AG09319 (cell line): ENCODE measurements at places on chromosomes 2 and 18.
A peak's percentile ranks its signal among the peaks of the same experiment; 100 is the strongest.

- peak; percentile 54 for DNase-seq
These were observed 40.5 kb upstream of the EFHD1 start for GRCh38 chr2:232592772-232593395.

DNA sequence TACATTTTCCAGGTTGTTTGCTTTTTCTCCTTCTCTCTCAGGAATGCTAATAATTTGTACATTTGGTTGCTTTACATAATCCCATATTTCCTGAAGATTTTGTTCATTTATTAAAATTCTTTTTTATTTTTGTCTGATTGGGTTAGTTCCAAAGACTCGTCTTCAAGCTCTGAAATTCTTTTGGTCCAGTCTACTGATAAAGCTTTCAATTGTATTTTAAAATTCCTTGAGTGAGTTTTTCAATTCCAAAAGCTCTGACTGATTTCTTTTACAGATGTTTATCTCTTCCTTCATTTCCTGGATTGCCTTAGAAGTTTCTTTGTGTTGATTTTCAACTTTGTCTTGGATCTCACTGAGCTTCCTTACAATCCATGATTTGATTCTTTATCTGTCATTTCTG lies 50.0 kb downstream of the MBOAT2 start:
- no peak for DNase-seq

DNA sequence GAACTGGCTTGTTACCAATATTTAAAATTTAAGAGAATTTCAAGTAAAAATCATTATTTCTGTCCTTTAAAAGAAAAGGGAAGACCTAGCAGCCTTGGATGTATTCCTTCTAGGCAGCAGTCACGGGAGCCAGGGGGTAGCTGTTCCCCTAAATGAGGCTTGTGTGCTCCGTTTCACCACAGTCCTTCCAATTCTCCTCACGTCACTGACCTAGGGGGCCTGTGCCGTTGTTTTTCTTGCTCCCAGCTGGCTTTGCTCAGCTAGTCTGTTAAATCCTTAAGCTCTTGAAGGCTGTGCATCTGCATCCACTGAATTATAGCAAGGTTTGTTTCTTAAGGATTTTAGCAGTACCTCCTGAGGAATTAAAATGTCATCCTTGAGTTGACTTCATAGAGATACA lies 9.9 kb downstream of the KLHL23 start:
- no peak for DNase-seq

DNA sequence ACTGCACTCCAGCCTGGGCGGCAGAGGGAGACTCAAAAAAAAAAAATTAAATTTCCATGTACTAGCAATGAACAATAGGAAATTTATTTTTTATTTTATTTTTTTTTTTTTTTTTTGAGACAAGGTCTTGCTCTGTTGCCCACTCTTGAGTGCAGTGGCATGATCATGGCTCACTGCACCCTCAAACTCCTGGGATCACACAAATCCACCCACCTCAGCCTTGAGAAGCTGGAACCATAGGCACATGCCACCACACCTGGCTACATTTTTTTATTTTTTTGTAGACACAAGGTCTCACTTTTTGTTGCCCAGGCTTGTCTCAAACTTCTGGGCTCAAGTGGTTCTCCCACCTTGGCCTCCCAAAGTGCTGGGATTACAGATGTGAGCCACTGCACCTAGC lies 16.9 kb downstream of the CNOT9 start:
- no peak for DNase-seq

GRCh38 chr2:232568161-232568560 lies 17.7 kb downstream of the EIF4E2 start:
- peak; percentile 84 for DNase-seq

DNA sequence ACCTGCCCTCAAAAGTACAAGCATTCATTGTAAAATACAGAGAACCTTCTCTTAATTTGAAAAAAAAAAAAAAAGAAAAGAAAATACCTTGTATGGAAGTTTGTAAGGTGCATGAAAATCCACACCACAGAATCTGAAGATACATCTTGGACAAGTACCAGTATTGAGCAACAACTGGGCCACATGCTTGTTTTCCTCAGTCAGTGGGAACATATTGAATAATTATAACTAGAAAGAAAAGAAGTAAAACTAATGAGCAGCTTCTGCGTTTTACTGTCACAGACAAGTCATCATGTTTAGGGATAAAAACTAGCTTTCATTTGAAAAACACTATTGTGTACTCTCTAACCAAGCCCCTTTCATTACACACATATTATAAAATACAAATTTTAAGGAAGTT lies 5.8 kb upstream of the PEX13 start:
- DNase-seq, result no peak

GRCh38 chr2:155141418-155141817 lies 442.9 kb downstream of the KCNJ3 start:
- DNase-seq, result no peak

DNA sequence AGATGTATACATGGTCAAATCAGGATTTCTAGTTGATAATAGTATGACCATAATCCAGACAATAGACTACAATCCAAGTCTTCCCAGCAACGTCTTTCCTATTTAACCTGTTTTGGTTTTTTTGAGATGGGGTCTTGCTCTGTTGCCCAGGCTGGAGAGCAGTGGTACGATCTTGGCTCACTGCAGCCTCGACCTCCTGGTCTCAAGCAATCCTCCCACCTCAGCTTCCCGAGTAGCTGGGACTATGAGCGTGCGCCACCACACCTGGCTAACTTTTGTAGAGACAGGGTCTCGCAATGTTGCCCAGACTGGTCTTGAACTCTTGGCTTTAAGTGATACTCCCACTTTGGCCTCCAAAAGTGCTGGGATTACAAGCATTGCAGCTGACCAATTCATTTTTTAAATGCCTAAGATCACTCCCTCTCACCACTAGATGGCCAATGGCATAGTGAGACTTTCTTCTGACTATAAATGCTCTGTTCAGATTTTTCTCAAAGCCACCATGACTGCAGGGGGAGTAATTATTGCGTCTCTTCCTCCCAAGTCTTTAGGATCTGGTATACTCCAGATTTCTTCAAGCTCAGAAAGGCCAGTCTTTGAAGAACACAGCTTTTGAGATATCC lies 47.6 kb downstream of the HNRNPLL start:
- DNase-seq, result no peak

- DNase-seq, result no peak
These were observed 393.2 kb upstream of the GALNT5 start for GRCh38 chr2:156864325-156864724.

- DNase-seq, result peak; percentile 24
These were observed 16.4 kb upstream of the FBLN7 start for GRCh38 chr2:112121682-112122254.

DNA sequence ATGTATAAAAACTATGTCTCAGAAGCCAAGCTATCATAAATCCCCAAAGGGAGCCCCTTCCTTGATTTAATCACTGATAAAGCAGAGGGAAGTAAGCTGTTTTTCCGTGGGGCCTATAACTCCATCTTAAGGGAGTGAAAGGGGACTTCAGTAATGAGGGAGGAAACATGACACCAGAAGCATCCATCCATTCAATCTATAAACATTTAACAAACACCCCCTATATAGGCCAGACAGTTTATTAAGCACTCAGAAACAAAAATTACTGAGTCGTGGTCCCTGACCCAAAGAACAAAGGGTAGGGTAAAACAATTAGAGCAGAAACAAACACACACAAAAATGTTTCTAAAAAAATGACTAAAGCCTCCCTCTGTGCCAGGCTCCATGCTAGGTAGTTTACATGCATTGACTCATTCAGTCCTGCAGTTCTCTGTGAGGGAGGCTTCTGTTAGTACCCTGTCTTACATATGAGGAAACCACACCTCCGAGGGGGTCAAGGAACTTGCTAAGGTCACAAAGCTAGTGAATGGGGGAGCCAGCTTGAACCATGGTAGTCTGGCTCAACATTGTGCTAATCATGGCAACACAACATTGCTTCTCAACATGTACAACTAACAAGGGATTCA lies 472.1 kb downstream of the CDH2 start:
- DNase-seq, result no peak

- no peak for DNase-seq
These were observed 178.1 kb downstream of the BARD1 start for GRCh38 chr2:214631406-214631805.

GRCh38 chr2:216235462-216235861 lies 126.3 kb downstream of the XRCC5 start:
- DNase-seq, result no peak

- no peak for DNase-seq
These were observed 73.2 kb downstream of the TGFA start for GRCh38 chr2:70480468-70480867.

DNA sequence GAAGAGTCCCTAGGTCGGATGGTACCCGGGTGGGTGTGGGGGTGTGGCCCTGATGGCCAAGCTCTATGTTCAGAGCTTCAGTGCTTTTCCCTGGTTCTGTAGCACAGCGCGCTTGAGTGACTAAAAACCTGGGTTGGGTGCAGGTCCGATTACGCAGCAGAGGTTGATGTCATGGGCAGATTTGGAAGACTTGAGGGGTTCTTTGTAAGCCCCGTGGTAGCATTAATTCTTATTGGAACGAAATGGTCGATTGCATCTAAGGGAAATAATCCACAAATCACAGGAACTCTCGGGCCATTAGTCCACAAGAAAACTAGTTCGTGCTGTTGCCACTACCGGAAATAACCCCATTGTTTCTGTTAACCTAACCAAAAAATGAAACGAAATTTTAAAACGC lies 9.0 kb downstream of the HOXD8 start:
- DNase-seq, result no peak

GRCh38 chr18:24616653-24617052 lies 156.2 kb downstream of the HRH4 start:
- no peak for DNase-seq

DNA sequence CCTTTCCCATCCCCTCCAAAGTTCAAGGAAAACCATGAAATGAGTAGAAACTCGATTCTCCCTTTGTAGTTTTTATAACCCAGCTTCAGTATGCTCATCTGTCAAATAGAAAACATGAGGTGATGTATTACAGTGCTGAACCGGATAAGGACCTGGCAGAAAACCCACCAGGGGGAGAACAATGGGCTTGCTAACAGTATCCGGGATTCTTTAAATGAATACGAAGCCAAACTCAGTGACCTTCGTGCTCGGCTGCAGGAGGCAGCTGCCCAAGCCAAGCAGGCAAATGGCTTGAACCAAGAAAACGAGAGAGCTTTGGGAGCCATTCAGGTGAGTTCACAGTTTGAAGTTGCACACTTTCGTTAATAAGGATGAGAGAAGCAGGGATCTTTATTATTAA lies 113.6 kb upstream of the TTC39C start:
- DNase-seq, result no peak

- DNase-seq, result no peak
These were observed 675 bp upstream of the MLPH start for GRCh38 chr2:237486334-237486818.

DNA sequence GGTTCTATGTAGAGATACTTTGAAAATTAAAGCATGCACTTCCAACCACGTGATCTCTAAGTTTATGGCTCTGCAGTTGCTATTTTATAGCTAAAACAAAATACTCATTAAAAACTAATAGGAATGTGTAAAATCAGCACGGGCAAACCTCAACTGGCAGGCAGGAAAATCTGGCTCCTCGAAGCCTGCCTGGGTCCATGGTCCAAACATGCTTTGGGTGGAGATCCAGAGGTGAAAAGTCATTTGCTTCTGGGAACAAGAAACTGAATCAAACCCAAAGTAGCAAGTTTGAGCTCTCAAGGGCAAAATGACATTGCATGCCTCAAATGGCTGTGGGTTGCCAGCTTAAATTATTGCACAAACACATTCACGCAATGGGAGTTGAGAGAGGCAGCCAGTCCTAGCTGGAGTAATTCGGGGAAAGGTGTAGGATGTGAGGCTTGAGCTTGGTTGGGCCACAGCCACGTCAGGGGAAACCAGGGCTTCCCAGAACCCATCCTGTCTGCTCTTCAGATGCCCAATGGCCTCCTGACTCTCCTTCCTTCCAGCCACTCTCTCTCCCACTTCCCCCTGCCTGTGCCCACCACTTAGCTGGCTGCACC lies 75.2 kb upstream of the LCLAT1 start:
- DNase-seq, result no peak
